CD4-positive, alpha-beta T cell treated with Interleukin-2 at 100 ng/mL for 4 hours (primary cell): ENCODE measurements at places on chromosomes 3 and 15.

GRCh38 chr3:143847787-143848631, at the start of gene SLC9A9:
Gene SLC9A9, minus strand, starts transcription at chr3:143848468. Its CDS starts 146 bp downstream, at chr3:143848322.
- peak; percentile 65 for DNase-seq

- DNase-seq: no peak
Observed at GRCh38 chr3:37761586-37761985, 100.1 kb upstream of the CTDSPL start.

DNA sequence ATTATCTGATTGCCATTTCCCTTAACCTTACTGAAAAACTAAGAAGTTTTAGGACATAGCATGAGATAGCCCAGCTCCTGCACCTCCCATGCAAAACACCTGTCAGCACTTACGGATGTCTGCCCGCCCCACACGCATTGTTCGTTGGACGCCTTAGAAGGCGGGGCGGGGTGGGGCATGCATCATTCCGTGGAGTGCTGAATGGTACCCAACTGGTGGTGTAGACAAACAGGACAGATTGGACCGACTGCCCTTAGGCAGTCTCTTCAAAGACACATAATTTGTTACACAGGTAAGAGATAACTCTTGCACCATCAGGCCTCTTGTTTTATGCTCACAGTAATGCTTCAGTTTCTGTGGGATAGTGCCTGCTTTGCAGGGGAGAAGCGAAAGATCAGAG, 93.8 kb downstream of the SMAD6 start:
- DNase-seq: no peak

DNA sequence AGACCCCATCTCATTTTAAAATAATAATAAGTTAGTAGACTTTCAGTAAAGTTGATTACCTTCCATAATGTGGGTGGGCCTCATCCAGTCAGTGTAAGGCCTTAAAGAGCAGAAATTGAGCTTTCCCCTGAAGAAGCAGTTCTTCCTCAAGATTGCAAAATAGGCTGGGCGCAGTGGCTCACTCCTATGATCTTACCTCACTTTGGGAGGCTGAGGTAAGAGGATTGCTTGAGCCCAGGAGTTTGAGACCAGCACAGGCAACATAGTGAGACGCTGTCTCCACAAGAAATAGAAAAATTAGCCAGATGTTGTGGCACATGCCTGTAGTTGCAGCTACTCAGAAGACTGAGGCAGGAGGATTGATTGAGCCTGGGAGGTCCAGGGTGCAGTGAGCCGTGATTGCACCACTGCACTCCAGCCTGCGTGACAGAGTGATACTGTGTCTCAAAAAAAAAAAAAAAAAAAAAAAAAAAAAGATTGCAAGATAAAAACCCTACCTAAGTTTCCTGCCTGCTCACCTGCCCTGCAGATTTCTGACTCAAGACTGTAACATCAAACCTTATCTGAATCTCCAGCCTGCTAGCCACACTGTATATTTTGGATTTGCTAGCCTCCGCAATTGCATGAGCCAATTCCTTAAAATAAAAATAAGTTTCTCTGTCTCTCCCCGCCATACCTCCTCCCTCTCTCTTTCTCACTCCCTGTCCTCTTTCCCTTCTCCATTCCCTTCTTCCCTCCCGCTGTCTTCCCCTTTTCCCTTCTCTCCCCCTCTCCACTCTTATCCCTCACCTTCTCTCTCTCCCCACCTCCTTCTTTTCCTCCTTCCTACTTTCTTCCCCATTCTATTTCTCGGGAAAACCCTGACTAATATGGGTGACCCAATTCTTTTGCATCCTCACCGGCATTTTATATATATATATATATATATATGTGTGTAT, 16.9 kb downstream of the KLHL18 start:
- DNase-seq: no peak

GRCh38 chr3:45950131-45950530, 6.9 kb downstream of the CXCR6 start:
- DNase-seq: no peak

DNA sequence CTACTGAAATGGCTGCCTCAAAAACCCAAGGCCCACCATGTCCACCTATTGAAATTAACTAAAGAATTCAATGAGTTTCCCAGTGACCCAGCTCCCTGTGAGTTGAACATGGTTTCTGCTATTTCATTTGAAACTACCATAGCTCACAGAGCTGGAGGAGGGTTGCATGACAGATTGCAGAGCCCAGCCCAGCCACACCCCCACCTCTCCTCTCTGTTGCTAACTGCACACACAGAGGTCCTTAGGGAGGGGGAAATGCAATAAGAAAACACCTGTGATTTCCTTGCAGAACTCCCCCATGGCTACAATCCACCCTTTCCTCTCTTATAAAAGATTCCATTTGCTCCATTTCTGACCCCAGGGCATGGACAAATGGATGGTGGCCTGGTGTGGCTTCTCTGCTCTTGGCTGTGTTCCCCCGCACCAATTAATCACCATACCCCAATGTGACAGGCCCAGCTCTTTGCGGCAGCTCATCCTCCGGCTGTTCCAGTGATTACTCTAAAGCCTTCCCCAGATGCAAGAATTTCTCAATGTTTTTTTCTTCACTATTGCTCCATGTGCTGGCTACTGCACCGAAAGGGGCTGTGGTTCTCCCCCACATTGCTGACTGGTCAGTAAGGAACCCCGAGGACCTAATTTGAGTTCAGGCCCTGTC, 208.4 kb upstream of the KBTBD8 start:
- DNase-seq: no peak

GRCh38 chr3:69012100-69012799, 1.2 kb downstream of the EOGT start:
- DNase-seq: no peak

GRCh38 chr3:10437995-10438901, 67.1 kb downstream of the ATP2B2 start:
- no peak for DNase-seq

GRCh38 chr15:70160803-70161565, 63.3 kb upstream of the TLE3 start:
- no peak for DNase-seq

DNA sequence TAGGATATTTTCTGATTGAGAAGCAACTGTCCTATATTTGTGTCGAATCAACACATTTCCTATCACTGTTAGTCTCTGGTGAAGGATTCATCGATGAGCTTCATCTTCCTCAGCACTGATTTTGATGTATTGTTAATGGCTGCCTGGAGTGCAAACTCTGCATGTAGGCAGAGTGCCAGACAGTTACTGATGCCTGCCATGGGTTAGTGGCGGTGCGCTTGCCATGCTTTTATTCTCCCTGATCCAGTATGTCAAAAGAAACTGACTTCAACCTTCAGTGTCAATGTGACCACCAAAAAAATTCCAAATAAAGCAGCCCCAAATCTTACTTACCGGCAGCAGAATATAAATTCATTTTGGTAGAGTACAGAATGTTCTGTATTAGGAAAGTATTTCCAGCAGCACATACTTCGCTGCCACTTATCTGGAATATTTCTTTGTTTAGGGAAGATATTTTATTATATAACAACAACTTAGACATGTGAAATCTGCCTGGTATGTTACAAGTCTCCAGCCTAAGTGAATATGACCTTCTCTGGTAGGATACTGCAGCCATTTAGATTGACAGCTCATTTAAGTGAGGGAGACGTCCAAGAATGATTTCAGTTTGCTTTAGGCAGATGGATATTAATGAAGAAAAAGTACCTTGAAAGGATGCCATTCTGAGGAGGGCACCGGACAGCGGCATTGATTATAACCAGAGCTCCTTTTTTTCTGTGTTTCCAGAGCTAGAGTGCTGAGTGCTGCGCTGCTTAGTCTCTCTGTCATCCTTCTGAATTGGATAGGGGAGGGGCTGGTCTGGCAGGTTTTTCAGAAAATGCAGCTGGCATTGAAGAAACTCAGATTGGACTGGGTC, 59.9 kb downstream of the ARHGEF26 start:
- DNase-seq: no peak

DNA sequence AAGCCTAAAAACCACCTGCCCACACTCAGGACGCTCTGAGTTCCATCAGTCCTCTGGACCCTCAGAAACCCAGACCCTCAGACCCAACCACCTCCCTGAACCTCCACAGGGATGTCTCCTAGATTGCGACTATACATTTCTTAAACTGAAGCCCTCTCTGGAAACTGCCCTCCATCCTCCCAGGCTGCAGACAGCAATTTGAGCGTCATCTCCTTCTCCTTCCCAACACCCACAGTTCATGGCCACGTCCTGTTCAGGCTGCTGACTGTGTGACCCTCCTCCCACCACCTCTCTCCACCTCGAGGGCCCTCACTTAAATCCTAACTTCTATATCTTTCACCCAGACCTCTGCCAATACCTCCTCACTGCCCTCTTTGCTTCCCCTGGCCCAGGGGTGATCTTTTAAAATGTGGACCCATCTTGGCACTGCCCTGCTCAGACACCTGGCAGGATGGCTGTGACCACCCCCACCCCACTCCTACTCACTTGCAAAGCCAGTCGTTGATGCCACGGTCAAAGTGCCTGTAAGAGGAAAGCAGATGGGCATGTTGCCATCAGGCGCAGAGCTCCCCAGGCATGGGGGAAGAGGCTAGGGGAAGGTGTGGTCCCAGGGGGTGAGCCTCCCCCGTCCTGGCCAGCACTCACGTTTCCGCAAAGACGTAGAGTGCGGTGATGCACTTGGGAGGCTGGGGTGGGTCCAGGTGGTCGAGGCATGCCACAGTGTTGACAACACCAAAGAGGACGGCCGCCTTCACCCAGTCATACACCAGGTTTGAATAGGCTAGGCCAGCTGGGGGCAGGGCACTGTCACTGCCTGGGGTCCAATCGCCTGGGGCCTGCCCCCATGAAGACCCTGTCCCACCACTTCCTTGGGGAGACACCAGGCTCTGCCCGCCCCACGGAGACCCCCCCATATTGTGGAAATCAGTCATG, 6.0 kb downstream of the HHATL start:
- DNase-seq: no peak

DNA sequence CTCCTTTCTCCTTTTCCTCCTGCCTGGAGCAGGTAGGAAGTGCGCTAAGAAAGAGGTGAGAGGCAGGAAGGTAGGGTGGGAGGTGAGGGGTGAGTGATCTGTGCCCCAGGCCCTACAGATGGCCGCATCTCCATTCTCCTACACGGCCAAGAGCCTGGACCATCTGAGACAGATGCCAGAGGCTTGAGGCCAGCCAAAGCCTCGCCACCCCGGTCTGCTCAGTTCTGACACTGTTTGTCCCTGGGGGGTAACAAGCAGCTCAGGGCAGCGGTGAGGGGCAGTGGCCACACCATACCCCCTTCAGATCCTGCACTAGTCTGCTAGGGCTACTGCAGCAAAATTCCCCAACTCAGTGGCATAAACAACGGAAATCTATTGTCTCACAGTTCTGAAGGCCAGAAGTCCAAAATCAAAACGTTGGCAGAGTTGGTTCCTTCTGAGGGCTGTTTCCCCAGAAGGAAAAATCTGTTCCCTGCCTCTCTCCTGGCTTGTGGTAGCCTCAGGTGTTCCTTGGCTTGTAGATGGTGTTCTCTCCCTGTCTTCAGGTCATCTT, 28.4 kb downstream of the ADCY5 start:
- DNase-seq: no peak

DNA sequence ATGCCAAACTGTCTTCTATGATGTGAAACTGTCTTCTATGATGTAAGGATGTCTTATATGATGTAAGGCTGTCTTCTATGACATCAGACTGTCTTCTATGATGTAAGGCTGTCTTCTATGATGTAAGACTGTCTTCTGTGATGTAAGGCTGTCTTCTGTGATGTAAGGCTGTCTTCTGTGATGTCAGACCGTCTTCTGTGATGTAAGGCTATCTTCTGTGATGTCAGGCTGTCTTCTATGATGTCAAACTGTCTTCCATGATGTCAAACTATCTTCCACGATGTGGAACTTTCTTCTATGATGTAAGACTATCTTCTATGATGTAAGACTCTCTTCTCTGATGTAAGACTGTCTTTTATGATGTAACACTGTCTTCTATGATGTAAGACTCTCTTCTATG, 27.9 kb downstream of the MGLL start:
- no peak for DNase-seq

DNA sequence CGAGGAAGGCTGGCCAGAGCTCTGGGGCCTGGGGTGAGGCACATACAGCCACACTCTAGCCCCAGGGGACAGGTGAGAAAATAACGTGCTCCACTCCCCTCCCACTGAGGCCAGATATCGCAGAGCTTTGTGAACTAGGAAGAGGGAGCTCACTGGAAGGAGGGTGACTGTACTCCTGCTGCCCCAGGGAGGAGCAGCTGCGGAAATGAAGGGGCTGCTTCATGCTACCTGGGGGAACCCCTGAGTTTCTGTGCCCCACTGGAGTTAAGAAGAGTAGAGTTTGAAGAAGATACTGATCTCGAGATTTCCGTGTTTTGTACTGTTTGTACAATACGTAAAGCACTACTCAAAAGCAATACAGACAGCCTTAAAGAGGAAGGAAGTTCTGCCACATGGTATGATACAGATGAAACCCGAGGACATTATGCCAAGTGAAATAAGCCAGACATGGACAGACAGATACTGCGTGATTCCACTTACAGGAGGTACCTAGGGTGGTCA, 44.6 kb downstream of the CMTM6 start:
- peak; percentile 81 for DNase-seq

DNA sequence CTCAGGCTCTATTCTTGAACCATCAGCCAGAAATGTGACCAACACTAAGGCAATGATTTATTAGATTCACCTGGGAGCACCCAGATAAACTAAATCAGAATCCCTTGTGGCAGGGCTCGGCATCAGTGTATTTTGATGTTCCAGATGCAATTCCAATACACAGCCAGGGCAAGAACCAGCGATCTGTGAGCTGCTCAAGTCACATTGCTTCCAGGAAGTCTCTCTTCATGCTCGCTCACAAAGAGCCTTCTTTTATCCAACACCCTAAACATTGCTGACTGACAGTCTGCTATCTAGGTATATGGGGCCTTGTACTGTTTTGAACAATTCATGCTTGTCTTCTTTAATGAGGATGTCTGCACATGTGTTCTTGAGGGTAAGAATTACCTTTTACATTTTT, 40.9 kb upstream of the GOLGA8J start:
- no peak for DNase-seq

- DNase-seq: no peak
Observed at GRCh38 chr3:47612879-47613278, 34.2 kb upstream of the CSPG5 start.

DNA sequence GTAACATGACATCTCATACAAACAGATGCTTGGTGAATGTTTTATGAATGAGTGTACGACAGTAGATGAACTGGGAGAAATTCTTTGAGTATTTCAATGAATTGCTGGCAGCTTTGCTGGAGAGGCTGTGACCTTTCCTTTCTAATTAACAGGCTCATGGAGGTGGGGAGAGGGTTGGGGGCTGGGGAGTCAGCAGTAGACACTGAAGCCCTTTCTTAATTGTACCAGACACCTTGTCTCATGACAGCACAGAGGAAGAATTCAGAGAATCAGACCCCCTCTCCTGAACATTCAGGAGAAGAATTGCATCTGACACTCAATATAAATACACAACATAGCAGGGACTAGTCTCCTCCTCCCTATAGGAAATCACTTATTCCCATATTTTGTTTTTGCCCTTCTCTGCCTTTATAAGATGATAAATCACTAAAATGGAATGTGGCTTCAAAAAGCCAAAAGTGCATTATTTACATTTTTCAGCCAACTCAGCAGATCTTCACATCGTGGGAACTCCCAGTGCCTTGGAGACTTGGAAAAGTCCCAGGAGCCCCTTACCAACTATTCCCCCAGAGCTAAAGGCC, 66.2 kb upstream of the TPM1 start:
- no peak for DNase-seq

GRCh38 chr15:78627348-78627747, 6.6 kb upstream of the CHRNA3 start:
- DNase-seq: no peak
